CD4-positive, alpha-beta memory T cell (primary cell): ENCODE measurements at places on chromosomes 4 and X.

- DNase-seq, result no peak
Observed at GRCh38 chrX:77493677-77494553, 46.7 kb downstream of the FGF16 start.

GRCh38 chr4:9947168-9948062, 73.9 kb downstream of the SLC2A9 start:
- no peak for DNase-seq

GRCh38 chr4:173192375-173193162, 24.0 kb downstream of the GALNT7 start:
- no peak for DNase-seq

GRCh38 chrX:112832481-112833095, 8.0 kb downstream of the AMOT start:
- DNase-seq, result no peak

GRCh38 chr4:59223292-59223941, 1976.7 kb upstream of the ADGRL3 start:
- DNase-seq, result no peak

DNA sequence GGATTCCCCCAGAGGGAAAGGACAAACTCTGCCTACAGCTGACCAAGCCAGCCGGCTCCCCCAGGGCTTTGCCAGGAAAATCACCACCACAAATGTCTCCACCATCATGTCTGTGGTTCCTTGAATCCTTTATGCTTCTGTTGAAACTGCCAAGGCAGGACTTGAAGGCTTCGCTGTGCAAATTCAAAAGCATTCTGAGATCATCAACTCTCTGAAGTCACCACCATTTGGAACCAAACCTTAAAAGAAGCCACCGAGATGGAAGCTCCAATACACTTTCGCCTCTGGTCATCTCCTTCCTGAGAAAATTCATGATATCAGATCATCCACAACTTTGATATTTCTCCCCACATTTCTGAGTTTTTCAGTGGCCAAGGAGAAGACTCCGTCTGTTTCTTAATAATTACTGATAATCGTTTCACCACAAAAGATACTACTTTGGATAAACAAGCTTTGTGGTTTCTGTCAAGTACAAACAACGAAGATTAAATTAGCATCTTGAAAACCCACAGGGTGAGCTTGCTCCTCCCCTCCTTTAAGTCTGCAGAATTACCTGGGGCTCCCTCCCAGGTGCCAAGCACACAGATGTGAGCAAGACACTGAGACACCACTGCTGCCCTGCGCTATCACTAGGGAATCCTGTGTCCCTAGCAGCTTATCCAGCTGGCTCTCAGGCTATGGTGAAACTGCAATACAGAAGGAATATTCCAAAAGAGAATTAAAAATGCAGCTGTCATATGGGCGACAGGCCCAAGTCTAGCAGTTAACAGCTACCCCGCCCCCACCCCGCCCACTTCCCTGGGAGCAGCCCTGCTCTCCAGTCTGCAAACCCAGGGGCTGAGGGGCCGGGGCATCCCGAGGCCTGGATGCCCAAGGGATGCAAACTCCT, 125.0 kb upstream of the TBL1X start:
- peak; percentile 65 for DNase-seq

DNA sequence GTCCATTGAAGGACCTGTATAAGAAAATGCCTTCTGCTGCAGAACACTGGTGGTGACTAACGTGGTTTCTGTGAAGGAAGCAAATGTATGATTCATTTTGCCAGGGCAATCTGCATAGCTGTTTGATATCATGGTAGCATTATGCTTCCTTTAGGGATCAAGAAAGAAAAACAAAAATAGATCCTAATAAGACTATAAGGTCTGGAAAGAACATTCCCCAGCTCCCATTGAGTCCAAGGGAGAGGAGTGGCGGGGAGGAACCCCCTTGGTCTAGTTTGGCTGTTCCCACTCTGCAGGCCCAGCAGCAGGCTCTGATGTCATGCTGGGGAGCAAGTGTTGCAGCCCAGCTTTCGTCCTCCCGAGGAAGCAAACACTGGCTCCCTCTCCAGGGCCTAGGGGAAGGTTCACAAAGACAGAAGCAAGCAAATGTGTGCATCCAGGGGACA, 154.5 kb upstream of the GALNT7 start:
- no peak for DNase-seq

DNA sequence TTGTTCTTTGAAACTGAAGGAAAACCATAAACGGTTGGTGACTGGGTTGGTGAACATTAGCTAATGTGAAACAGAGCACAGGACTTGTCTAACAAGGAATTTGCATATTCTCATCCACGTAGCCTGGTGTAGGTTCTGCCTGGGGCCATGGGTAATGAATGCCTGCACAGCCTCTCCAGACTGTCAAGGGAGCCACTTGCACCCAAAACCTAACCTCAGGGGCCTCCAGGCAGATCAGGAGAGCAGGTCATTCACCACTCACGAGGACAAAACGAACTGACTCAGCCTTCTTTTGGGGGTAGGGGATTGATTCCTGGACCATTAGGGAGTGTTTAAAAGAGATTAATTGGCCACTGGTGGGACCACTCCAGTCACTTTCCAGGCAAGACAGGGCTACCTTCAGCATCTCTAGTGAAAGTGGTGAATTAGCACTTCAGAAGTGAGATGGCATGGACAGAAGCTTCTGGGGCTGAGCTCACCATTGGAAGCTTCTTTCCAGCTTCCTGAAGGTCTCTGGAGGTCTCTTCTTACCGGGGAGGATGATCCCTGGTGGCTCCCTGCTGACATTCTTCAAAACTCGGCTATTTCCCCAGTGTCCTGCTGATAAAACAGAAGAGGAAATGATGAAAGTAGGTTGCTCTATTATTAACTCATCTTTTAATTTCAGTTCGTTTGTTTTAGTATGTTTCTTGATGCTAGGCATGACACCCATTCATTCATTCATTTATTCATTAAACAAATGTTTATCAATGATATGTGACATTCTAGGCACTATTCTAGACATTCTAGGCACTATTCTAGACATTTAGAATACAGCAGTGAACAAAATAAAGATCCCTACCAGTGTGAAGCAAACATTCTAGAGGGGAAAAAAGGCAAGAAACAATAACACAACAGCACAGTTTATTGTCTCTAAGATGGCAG, 104.5 kb upstream of the LNX1 start:
- DNase-seq, result no peak

GRCh38 chr4:51931461-51931860, 88.5 kb downstream of the DCUN1D4 start:
- DNase-seq, result no peak

- no peak for DNase-seq
Observed at GRCh38 chr4:169335331-169335730, 64.6 kb upstream of the SH3RF1 start.

- DNase-seq, result no peak
Observed at GRCh38 chr4:88297212-88297516, 12.8 kb upstream of the PPM1K start.

GRCh38 chrX:120452131-120452530, 17.0 kb downstream of the LAMP2 start:
- no peak for DNase-seq

DNA sequence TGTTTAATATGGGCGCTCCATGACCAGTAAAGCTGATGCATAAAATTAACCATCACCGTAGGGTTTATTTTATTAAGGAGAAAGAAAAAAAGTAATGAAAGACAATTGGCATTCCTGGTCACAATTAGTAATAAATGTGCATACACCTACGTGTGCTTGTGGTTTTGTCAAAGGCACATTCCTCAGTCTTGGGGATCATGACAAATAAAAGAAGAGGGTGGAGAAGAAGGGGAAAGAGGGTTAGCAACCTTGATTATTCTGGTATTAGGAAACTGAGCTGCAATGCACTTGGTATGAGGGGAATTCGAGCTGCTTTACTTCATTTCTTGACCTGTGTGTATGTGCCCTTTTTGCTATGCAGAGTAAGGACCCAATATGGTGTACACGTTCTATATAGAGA, 1798.3 kb upstream of the PCDH7 start:
- no peak for DNase-seq

DNA sequence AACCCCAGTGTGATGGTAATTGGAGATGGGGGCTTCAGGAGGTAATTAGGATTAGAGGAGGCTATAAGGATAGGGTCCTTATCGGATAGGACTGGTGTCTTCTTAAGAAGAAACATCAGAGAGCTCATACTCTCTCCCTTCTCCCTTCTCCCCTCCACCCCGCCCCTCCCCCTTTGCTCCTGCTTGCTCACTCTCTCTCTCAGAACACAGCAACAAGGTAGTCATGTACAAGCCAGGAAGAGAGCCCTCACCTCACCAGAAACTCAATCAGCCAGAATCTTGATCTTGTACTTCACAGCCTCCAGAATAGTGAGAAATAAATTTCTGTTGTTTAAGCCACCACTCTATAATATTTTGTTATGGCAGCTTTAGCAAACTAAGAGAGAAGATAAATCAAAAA, 4.5 kb downstream of the DDX60L start:
- DNase-seq, result no peak
